ENCODE measurements at places on chromosomes 3 and 15.
A peak's percentile ranks its signal among the peaks of the same experiment; 100 is the strongest.

DNA sequence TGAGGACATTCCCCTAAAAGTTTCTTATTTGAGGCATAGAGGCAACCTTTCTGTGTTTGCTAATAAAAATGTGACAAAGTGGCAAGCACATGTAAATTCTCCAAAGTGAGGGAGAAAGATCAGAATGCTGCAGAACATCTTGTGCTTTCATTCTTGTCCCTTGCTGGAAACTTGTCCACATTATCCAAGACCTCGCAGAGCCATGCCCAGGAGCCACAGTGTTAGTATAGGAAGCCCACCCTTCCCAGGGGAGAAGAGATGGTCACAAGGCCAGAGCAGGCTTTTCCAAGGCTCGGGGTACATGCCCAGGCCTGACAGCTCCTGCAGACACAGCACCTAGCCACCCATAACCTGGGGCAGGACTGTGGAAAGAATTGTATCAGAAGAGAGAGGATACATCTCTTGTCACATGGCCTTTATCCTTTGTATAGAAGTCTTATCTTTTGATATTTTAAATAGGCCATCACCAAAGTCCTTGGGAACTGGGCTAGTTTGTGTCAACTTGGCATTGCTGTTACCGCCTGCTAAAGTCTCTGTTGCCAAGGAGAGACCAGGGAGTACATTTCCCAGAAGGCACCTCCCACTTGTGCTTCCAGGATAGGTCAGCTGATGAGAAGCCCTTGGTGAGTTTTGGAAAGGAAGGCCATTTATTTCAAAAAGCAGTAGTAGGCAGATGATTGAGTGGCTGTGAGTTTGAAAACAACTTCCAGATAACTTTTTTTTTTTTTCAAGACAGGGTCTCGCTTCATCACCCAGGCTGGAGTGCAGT is 10.5 kb downstream of the DLEC1 start:
- DNase-seq = no peak

GRCh38 chr3:171163101-171164066 is 136.9 kb upstream of the SLC2A2 start:
- no peak for DNase-seq

- peak; percentile 71 for DNase-seq
Observed at GRCh38 chr3:146189519-146190173, 28.7 kb upstream of the PLOD2 start.

DNA sequence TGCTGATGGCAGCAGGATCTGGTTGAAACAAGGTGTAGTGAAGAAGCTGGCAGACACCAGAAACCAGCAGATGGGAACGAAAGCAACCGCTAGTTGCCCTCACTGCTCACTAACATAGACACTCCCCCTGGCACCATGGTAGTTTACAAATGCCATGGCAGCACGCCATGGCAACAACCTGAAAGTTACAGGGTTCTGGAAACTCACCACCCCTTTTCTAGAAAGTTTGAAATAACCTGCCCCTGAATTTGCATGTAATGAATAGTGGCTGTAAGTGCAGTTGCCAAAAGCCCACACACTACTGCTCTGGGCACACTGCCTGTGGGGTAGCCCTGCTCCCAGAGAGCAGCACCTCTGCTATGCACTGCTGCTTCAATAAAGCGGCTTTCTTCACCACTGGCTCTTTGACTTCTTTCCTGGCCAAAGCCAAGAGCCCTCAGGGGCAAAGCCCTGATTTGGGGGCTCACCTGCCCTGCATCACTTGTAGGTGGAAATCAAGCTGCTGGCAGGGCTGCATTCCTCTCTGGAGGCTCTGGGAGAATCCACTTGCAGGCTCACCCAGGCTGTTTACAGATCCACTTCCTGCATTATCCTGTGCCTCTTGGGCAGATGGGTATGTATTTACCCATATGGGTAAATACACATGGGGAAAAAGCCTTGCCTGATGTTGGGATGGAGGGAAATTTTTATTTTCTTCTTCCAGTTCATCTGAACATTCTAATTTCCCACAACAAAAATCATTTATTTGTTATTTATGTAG is 2.0 kb upstream of the GP9 start:
- DNase-seq = no peak

DNA sequence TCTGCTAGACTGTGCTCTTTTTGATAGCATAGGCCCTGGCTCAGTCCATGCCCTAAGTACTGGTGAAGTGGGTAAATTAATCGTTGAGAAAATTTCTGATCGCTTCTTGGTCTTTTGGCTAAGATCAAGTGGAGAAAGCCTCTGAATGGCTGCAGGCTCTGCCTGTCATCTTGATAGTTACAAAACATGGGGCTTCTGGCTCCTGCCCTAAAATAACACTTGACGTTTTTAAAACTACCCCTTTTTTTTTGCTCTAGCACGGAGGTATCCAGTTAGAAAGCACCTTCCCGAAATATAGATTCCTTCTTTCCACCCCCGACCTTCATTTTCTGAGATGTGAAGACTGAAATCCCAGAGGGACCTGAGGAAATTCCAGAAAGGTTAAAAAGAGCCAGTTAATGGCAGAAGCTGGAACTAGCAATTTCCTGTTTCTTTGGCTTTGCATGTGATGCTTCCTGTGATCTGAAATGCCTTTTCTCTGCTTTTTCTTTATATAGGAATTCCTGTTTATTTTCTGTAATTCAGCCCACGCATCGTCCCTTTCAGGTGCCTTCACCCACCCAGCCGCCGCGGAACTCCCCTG is 799 bp upstream of the C2CD4B start:
- no peak for DNase-seq

DNA sequence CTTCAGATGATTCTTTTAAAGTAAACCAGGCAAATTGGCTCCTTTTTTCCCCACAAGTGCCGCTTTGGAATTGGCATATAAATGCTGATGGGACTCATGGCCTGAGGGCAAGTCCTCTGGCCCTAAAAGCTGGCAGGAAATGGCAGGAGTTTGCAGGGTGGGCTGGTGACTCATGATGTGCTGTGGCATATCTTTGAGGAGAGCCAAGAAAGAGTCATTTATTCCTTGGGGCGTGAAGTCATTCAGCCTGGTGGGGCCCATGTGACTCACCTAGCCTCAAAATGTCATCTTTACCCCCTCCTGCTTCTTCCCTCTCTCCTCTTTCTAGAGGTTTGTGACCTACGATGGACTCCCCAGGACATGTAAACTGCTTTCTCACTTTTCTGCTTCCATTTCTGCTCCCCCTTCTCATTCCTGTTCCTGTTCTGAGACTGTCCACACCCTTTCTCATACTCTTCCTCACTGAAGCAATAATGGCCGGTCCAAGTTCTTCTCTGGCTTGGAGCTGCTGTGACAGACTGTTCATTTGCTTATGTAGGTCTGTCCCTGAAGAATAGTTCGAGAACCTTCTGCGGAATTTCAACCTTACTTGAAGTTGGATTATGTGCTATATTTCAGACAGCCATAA is 326.1 kb downstream of the SATB1 start:
- DNase-seq = peak; percentile 99

- DNase-seq = no peak
Observed at GRCh38 chr3:135240426-135240825, 445.4 kb downstream of the EPHB1 start.

GRCh38 chr3:132870541-132870940 is 148.3 kb upstream of the NPHP3 start:
- DNase-seq = no peak

- no peak for DNase-seq
Observed at GRCh38 chr3:46702246-46703012, 1.2 kb downstream of the TMIE start.

- no peak for DNase-seq
Observed at GRCh38 chr3:97705764-97706163, 58.8 kb upstream of the ARL6 start.

DNA sequence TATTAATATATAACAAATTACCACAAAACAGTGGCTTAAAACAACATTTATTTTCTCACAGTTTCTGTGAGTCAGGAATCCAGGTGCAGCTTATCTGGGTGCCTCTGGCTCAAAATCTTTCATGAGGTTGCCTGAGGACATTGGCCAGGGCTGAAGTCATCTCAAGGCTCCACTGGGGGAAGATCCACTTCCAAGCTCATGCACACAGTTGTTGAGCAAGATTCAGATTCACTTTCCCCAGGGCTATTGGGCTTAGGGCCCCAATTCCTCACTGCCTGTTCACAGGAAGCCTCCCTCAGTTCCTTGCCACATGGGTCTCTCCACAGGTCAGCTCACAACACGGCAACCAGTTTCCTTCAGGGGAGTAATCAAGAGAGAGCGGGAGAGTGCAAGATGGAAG is 35.0 kb downstream of the RFTN1 start:
- peak; percentile 81 for DNase-seq

DNA sequence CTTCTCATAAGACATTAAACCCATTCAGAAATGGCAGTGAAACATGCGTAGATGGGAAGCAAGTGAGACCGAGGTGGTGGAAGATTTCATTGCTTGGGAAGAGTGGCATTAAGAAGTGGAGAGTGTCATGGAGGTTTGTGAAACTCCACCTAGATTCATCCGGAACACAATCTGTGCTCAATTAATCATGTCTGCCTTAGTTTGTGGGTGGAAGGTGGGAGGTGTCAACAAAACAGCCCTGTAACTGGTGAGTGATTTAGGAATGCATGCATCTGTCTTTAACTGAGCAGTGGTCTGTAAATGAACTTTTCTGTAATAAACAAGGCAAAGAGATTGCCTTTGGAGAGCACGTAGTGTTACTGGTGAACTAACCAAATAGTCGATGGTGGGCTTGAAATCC is 113.7 kb downstream of the WNT5A start:
- DNase-seq = no peak

- DNase-seq = no peak
Observed at GRCh38 chr3:195135917-195136316, 135.0 kb downstream of the XXYLT1 start.

DNA sequence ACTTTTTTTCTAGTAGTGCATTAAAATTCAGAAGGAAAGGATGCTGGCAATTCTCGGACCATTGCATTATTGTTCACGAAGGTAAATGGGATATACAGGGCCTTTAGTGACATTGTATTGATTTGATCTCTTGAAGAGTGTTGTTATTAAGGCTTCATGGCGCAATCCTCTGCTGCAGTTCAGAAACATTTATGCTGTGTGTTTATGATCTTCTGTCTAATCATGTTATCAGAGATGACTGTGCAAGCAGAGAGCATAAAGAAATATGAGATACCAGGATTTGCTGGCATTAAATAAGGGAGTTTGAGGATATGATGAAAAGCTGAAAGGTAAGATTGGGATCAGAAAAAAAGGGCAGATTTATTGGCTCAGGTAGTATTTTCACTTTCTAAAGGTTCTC is 180.6 kb downstream of the EPHA6 start:
- no peak for DNase-seq

DNA sequence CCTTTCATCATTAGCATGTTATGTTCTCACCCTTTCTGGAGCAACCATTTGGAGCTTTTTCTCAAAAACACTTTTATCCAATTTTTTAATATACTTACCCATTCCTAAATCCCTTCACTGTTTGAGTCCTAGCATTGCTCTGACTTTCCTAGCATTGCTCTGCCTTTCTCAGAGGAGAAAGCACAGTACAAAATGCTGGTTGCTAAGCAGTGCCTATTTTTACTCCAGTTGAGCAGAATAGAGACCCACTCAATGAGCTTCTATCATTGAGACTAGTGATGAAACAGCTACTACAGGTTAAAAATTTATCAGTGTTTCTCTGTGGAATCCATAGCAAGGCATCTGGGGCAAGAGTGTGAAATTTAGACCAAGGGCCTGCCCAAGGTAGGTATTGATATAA is 21.8 kb upstream of the IL1RAP start:
- DNase-seq = no peak

DNA sequence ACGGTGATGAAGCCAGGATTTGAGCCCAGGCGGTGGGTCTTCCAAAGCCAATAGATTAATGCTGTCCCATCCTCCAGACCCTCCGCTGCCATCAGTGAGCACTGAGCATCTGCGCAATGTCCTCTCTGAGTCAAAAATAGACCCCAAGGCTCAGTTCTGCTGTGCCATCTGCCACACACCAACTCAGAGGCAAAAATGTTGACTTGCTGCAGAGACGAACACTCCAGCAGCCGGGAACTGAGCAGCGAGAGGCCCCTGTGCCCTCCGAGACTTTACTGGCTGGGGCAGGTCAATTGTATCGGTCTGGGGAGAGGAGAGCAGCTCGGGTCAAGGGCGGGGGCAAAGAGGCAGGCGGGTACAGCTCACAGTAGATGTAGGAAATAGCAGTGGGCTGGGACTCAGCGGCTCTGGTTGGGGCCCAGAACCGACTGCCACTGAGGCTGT is 41.5 kb upstream of the ATP2B2 start:
- no peak for DNase-seq

DNA sequence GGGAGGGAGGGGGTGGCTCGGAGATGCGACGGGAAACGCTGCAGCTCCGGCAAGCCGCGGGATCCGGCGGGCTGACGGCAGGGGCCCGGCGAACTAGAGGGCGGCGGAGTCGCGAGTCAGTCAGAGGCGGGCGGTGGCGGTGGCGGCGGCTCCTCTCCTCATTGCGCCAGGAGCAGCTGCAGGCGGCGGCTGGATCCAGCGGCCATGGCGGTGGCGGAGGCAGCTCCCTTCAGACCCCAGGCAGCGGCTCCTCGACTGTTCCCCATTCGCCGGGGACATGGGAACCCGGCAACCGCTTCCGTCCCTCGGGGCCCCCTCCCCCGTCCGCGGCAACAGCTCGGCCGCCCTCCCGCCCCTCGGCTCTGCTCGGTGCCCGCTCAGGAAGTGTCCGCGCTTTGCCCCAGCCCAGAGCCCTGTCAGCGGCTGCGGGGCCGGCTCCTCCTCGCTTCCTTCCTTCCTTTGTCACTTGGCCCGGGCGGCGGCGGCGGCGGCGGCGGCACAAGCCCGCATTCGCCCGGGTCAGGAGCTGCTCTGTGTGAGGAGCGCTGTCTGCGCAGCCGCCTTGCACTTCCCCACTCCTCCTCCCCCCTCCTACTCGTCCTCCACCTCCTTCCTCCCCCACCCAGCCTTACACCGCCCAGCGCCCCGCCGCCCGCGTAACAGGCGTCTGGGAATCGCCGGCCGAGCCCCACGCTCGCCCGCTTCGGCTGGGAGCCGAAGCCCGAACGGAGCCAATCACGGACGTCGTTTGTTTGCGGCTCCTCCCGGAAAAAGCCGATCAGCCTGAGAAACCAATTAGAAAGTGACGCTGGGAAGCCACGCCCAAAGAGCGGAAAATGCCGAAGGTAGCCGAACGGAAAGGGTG is at the start of gene GSK3B:
Gene GSK3B, minus strand, starts transcription at position 537 of the 865 bp plus-strand sequence. CDS start 1,013 bp downstream, outside the sequence.
- peak; percentile 88 for DNase-seq

DNA sequence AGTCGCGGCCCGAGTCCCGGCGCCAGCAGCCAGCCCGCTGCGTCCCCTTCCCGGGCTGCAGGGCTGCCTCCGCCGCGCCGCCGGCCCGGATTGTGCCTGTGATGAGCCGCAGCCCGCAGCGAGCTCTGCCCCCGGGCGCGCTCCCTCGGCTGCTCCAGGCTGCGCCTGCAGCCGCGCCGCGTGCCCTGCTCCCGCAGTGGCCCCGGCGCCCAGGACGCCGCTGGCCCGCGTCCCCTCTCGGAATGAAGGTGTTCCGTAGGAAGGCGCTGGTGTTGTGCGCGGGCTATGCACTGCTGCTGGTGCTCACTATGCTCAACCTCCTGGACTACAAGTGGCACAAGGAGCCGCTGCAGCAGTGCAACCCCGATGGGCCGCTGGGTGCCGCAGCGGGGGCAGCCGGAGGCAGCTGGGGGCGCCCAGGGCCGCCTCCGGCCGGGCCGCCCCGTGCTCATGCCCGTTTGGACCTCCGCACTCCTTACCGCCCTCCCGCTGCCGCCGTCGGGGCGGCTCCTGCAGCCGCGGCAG is 1.2 kb downstream of the CHST2 start:
- DNase-seq = peak; percentile 73
